ENCODE measurements at places on chromosomes 3 and 15.
A peak's percentile ranks its signal among the peaks of the same experiment; 100 is the strongest.

- no peak for DNase-seq
Measured at GRCh38 chr15:49748791-49749190, 127.9 kb downstream of the DTWD1 start.

GRCh38 chr3:66312039-66312438 lies 91.2 kb downstream of the SLC25A26 start:
- no peak for DNase-seq

DNA sequence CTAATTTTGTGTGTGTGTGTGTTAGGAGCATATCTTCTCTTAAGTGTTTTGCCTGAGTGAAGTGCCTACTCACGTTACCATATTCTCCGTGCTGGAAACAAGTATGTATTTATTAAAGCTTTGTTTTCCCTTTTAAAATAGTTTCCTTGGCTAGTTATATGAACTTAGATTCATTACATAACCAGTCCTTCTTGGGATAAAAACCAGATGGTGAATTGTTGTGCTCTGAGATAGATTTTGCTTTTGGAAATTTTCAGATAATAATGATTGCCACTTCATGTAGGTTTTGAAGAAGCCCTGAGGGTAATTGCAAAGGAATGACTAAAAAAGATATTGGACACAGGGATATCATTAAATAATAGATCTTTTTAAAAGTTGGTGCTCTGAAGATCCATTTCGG lies 390.2 kb upstream of the SGO1 start:
- no peak for DNase-seq

DNA sequence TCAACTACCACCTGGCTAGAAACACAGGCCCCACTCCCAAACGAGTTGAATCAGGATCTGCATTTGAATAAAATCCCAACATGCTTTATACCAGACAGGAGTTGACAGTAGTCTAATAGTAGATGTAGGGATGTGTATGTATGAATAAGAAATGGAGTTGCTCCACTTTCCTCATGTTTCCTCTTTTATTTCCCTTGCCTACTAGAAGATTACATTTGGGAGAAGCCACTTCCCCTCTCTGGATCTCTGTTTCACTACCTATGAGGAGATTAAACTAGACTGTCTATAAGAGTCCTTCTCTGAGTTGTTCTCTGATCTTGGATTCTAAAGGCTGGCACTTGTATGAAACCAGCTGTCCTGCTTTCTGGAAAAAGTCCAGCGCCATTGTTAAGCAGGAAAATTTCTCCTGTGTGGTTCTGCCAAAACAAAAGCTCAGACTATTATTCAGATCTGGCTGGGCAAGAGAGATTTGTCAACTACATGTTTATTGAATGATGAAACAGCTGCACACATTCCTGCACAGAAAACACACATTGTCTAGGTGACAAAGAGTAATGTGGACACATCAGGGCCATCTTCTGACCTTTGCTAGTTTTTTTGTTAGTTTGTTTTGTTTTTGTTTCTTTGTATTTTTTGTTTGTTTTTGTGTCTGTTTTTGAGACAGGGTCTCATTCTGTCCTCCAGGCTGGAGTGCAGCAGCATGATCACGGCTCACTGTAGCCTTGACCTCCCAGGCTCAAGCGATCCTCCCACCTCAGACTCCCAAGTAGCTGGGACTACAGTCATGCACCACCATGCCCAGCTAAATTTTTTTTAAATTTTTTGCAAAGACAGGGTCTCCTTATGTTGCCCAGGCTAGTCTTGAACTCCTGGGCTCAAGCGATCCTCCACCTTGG lies 29.9 kb downstream of the ACP3 start:
- DNase-seq, result peak; percentile 54

GRCh38 chr3:65144791-65145351 lies 457.1 kb upstream of the ADAMTS9 start:
- no peak for DNase-seq

DNA sequence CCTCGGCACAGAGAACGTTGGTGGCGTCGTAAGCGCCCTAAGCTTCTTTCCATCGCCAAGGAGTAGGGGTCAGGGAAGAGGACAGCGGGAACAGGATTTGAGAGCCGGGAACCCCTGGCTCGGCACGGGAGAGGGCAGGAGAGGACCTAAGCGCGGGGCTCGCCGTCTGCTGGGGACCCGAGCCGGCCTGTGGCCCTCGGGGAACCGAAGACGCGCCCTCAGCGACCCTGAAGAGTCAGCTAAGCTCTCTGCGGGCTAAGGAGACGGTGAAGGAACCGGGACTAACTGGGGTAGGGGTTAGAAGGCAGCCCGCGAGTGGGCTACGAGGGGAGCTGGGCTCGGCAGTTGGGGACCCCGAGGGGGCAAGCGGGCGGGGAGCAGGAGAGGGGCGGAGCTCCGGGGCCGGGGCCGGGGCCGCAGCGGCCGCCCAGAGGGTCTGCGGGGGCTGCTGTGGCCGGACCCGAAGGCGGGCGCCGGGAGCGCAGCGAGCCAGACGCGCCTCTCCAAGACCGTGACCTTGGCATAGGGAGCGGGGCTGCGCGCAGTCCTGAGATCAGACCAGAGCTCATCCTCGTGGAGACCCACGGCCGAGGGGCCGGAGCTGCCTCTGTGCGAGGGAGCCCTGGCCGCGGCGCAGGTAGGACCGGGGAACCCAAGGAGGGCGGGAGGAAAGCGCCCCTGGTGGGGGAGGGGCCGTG lies 574 bp downstream of the CASR start:
- DNase-seq, result no peak

All from HT1080 (cell line).